ENCODE measurements at places on chromosomes 1 and 21. TPM values are rescaled to one million over a fixed set of nuclear protein-coding genes. Genes with fewer than 3 reads are reported as not detected.

DNA sequence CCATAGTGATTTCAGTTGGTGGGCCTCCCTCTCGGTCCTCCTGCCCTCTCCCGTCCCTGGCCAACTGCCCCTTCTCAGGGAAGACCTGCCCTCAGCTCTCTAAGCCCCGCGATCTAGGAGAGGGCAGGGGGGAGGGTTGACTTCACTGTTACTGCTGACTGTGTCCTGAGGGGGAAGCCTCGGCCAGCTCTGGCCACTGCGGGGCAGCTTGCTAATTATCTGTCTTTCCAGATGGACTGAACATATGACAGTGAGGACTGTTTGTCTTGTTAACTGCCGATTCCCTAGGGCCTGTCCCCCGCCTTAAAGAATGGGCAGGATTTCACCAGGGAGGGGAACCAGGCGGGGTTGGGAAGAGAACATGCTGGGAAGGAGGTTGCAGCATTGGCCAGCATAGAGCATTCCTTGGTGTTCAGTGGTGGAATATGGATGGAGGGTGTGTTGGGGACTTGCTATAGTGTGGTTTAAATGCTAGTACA lies 22.9 kb downstream of the NIPAL3 start:
- DNase-seq, result no peak
- no peak overlapping the region for H3K4me3 ChIP-seq
- H3K36me3 ChIP-seq, result no peaks in the 10 kb centered on the region

FCER1A gene
- not detected for total RNA-seq

DNA sequence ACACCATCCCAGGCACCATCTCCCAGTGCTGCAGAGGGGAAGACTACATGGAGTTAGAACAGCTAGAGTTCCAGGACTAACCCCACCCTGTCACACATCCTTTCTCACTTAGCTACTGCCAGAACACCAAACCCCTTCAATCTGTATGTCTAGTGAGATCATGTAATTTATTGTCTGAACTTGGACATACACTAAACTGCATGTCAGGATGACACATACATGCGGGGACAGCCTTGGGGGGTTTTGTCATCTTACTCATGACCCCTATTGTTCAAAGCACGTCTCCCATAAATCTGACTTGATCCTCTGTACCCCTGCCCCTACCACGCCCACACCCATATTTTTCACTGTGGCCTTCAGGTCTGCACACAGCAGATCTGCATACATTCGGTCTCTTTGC lies 71.3 kb downstream of the GABPA start:
- no peaks in the 10 kb centered on the region for H3K27me3 ChIP-seq
- no peak for DNase-seq
- no peaks in the 10 kb centered on the region for H3K36me3 ChIP-seq
- no peaks in the 10 kb centered on the region for H3K4me1 ChIP-seq

EDARADD gene
- total RNA-seq, result 2.2 TPM

DNA sequence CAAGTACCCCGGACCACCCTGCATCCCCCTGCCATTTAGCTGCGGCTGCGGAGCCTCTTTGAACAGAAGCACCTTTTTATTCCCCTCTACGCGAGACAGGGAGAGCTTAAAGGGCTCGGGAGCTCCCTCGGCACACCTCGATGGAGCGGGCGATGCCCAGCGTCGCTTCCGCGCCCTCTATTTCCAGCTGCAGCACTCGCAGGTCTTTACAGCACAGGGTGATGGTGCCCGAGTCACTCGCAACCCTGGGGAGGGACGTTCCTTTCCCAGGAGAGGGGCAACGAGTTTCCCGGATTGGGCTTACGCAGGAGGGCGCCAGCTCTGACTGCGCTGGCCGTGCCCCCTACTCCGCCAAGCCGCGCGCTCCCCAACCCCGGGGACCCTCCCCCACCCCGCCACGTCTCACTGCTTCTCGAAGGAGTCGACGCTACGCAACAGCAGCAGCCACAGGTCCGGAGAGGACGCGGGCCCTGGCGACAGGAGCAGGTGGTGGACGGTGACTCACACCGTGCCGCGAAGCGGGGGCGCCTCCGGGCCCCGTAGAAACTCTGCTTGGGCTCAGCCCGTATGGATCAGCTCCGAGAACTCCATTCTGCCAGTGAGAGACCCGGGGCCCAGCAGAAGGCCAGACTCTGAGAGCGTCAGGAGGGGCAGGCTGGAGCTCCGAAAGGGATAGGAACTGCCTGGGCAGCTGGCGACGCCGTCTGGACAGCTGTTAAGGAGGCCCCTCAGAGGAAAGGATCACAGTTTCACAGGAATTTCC lies 5.8 kb upstream of the FAM167B start:
- H3K27ac ChIP-seq, result peak overlapping the region; percentile 6
- no peaks in the 10 kb centered on the region for H3K36me3 ChIP-seq
- H3K27me3 ChIP-seq, result no peaks in the 10 kb centered on the region
- peak overlapping the region; percentile 56 for H3K4me3 ChIP-seq
- DNase-seq, result peak; percentile 50
- peaks cover 21% of the 10 kb centered on the region for H3K4me1 ChIP-seq

GRCh38 chr1:89863165-89863830 lies 42.5 kb downstream of the LRRC8D start:
- H3K36me3 ChIP-seq, result no peaks in the 10 kb centered on the region
- H3K27ac ChIP-seq, result no peak overlapping the region
- H3K4me1 ChIP-seq, result peaks cover 12% of the 10 kb centered on the region
- no peak overlapping the region for H3K4me3 ChIP-seq
- H3K27me3 ChIP-seq, result no peaks in the 10 kb centered on the region
- DNase-seq, result no peak

GRCh38 chr21:17370916-17371315 lies 141.9 kb upstream of the CXADR start:
- no peaks in the 10 kb centered on the region for H3K36me3 ChIP-seq
- DNase-seq, result no peak
- no peaks in the 10 kb centered on the region for H3K27me3 ChIP-seq
- no peak overlapping the region for H3K27ac ChIP-seq

DNA sequence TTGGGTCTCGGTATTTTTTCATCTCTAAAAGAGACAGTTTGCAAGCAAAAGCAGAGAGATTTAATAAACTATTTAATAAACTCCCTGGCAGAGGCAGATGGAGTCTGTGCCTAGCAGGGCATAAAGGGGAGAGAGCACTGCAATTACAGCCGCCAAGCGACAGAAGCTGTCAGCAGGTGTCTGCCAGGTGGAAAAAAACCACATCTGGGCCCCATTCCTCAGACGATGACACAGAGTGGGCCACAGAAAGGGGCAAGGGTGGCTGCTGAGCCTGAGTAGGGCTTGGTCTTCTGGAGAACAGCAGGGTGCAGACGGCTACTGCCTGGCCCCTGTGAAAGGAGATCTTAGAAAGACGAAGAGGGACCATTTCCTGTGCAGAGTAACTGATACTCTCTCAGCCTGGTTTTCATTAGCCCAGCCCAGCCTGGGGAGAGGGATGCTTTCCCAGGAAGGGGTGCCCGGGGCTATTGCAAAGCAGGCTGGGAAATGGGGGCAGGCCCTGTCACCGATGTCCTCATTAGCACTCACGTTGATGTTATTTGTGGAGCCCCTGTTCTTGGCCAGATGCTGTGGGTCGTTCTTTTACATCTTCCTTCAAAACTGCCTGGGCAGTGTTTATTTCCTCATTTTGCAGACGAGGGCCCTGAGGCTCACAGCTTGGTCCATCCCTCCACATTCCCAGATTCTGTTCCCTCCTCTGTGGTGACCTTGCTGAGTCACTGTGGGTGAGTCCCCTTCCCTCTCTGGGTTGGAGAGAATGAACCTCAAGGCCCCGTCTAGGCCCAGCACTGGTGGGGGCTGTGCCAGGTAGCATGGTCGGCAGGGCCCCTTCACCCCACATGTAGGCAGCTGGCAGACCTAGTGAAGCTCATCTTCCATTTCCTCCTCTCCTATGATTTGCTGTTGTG lies 472.7 kb downstream of the PTPRU start:
- no peaks in the 10 kb centered on the region for H3K36me3 ChIP-seq
- H3K4me3 ChIP-seq, result no peak overlapping the region
- H3K4me1 ChIP-seq, result peaks cover 47% of the 10 kb centered on the region

TFF2 gene
- not detected for total RNA-seq

DNA sequence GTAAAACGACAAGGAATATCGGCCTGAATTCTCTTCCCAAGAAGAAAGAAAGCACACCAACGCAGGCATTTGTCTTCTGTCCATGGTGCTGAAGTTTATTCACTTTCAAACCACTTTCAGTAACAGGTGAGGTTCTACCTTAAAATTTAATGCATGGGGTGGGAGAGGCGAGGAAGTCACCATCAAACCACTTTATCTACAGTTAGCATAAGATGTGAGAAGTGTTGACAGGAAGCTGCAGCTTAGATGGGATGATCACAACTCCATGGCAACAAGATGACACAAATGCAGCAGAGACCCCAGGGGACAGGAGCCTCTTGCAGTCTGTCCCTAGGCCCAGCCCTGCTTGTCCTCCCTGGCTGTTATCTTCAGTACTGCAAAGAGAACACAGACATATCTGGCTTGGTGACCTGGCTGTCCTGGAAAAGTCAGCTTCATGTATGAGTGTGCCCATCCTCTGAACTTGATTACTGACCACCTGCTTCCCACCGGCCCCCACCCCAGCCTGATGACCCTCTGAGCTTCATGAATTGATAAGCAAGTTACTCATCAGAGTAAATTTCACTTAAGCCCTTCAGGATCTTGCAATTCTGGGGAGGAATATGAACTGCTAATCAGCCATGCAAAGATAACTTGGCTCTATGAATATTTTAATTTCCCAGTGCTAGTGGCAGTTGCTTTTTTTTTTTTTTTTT lies 1.8 kb downstream of the NPPA start:
- H3K27me3 ChIP-seq, result no peaks in the 10 kb centered on the region
- H3K36me3 ChIP-seq, result peaks cover 17% of the 10 kb centered on the region
- DNase-seq, result no peak
- H3K4me1 ChIP-seq, result no peaks in the 10 kb centered on the region
- no peak overlapping the region for H3K4me3 ChIP-seq

RGS18 gene
- not detected for total RNA-seq

WDR64 gene
- not detected for total RNA-seq

DNA sequence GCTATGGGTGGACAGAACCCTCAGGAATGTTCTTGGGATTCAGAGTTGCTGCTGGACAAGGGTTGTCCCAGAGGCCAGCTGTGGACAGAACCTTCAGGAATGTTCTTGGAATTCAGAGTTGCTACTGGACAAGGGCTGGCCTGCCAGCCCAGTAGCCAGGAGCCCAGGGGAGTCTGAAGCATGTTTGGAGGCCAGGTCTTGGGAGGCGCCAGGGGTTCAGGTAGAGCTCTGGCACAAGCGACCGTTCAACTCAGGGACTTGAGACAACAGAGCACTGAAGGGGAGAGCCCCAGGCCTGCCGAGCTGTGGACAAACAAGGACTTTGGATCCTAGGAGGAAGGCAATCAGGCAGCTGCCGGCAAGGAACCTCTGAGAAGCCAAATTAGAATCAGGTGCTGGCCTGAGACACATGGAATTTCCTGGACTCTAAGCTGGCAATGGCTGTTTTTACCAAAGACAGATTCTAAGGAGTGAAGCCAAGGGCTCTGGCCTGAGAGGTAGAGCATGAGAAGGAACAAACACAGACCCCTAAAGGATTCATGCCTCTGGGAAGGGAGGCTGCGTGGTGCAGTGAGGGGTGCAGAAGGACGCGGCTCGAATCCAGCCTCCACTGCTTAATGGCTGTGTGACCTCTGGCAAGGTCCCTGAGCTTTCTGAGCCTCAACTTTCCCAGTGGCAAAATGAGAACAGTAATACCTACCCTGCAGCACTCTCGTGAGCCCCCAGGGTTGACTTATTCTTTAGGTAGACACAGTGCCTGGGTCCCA lies 13.4 kb downstream of the PLA2G5 start:
- no peak overlapping the region for H3K27ac ChIP-seq
- H3K4me3 ChIP-seq, result no peak overlapping the region
- no peaks in the 10 kb centered on the region for H3K4me1 ChIP-seq

- no peaks in the 10 kb centered on the region for H3K36me3 ChIP-seq
- DNase-seq, result no peak
- no peaks in the 10 kb centered on the region for H3K4me1 ChIP-seq
- no peaks in the 10 kb centered on the region for H3K27me3 ChIP-seq
- H3K4me3 ChIP-seq, result no peak overlapping the region
These were observed 79.2 kb downstream of the CD34 start for GRCh38 chr1:207831517-207832327.

DNA sequence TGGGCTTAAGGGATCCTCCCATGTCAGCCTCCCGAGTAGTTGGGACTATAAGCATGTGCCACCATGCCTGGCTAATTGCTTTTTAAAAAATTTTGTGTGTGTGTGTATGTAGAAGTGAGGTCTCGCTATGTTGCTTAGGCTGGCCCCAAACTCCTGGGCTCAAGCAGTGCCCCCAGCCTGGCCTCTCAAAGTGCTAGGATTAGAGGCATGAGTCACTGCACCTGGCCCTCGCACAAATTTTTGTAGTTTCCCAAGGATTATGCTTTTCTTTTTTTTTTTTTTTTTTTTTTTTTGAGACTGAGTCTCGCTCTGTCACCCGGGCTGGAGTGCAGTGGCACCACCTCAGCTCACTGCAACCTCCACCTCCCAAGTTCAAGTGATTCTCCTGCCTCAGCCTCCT lies 144.4 kb upstream of the HNRNPU start:
- H3K4me1 ChIP-seq, result no peaks in the 10 kb centered on the region
- no peak for DNase-seq
- H3K27me3 ChIP-seq, result no peaks in the 10 kb centered on the region
- H3K4me3 ChIP-seq, result no peak overlapping the region
- no peaks in the 10 kb centered on the region for H3K36me3 ChIP-seq

RPTN gene
- total RNA-seq, result 0.09 TPM

ADORA3 gene
- not detected for total RNA-seq

DNA sequence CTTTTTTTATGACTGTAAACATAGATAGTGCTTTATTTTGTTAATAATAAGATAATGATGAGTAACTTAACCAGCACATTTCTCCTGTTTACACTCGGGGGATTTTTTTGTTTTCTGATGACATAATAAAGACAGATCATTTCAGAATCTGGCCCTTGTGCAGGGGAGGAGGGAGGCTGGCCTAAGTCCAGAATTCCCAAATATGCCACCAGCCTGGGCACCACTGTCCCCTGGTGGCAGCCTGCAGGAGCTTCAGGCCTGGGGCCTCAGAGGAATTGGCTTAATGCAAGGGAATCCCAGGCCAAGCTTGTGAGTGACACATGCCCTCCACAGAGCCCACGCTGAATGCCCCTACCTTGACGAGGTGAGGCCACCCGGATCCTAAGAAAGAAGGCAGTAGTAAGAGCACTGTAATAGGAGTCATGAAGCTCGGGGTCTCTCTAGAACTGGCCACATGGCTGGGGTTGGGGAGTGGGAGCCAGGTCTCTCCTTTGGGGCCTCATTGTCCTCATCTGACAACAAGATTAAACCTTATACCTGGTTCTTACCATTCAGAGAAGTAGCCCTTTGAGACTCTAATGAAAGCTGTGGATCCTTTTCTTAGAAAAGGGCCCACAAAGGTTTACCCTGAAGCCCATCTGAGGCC lies 24.1 kb downstream of the ETNK2 start:
- no peaks in the 10 kb centered on the region for H3K36me3 ChIP-seq
- H3K27me3 ChIP-seq, result no peaks in the 10 kb centered on the region
- no peak overlapping the region for H3K4me3 ChIP-seq
- no peak overlapping the region for H3K27ac ChIP-seq
- peaks cover 35% of the 10 kb centered on the region for H3K4me1 ChIP-seq
